GDM1 (cell line): ENCODE measurements at places on chromosomes 16 and 17.

- no peak for DNase-seq
Measured at GRCh38 chr17:81489012-81489997, 23.3 kb downstream of the ACTG1 start.

GRCh38 chr16:80573700-80574120, 32.9 kb downstream of the DYNLRB2 start:
- DNase-seq, result no peak

- DNase-seq, result no peak
Measured at GRCh38 chr16:74950511-74950910, 34.4 kb downstream of the WDR59 start.

DNA sequence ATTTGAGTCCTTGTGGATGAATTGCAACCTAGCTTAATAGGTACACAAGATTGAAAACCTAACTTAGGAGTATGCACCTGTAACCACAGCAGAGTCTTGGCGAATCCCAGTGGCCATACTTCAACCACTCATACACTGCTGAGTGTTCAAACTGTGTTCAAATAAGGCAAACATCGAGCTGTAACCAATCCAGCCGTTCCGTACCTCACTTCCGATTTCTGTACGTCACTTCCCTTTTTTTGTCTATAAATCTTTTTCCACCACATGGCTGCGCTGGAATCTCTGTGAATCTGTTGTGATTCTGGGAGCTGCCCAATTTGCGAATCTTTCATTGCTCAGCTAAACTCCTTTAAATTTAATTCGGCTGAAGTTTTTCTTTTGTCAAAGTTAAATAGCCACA, 190.6 kb downstream of the MAF start:
- no peak for DNase-seq

DNA sequence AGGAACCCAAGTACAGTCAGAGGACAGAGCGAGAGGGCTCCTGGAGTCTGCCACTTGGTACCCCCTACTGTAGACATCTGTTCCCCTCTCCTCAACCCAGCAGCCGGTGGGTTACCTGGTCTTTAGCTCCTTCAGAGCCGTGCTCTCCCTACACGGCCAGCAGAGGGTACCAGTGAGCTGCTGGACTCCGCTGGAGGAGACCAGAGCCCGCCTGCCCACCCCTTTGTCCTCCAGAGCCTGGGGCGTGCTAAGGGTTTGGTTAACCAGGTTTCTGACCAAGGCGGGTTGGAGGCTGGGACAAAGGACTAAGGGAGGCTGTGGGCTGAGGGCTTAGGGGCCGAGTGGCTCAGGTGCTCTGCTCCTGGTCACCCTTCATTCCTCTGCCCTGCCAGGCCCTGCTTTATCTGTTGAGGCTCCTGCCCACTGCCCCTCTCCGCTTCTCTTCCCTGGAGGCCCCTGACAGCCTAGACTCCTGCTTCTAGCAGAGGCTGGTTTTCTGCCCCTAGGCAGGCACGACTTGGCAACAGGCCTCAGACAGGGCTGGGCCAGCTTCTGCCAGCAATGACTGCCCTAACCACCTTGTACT, 2.7 kb upstream of the HSD11B2 start:
- DNase-seq, result no peak

DNA sequence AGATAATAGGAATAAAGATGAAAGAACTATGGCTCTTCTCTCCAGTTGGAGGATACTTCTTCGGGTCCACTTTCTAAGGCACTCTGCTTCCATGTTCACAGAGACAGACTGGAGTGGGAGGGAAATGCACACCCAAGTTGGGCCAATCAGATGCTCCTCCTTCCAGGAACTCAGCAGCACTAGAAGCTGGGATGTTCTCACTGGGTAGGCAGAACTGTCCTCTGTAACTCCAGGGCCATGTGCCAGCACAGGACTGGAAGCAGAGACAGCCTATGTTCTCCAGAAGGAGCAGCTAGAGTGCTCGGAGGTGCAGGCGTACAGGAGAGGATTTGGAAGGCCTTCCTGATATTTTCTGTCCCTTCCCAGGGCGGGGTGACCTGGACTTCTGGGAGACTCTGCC, 49.9 kb upstream of the SREBF1 start:
- DNase-seq, result no peak

- no peak for DNase-seq
Measured at GRCh38 chr16:6643080-6643686, 689.5 kb upstream of the RBFOX1 start.

DNA sequence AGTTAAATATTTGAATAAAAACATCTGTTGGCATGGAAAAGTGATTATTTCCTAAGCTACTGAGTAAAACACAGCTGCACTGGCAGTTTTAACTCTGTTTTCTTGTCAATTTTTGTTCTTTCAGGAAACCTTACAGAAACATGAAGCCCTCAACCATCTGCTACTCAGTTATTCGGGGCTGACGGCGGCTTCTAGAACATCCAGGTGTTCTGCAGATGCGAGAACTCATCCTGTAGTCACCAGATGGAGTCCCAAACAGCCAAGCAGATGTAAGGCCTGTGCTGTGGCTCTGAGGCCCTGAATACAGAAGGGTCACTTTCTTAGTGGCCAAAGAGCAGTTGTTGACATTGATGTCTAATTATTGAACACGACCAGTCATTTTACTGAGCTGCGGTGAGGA, 15.5 kb downstream of the ARSG start:
- DNase-seq, result no peak

DNA sequence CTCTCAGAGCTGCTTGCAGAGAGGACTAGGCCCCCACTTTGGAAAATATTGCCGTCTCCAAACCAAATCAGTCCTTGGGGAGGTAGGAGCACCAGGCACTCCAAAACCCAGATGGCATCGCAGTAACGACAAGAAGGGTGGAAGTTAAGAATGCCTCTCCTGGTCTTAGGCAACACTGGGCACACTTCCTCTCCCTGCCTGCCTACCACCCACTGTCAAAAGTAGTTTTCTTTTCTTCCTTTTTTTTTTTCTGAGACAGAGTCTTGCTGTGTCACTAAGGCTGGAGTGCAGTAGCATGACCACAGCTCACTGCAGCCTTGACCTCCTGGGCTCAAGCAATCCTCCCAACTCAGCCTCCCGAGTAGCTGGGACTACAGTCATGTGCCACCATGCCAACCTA, 47.2 kb downstream of the SRL start:
- peak; percentile 27 for DNase-seq

DNA sequence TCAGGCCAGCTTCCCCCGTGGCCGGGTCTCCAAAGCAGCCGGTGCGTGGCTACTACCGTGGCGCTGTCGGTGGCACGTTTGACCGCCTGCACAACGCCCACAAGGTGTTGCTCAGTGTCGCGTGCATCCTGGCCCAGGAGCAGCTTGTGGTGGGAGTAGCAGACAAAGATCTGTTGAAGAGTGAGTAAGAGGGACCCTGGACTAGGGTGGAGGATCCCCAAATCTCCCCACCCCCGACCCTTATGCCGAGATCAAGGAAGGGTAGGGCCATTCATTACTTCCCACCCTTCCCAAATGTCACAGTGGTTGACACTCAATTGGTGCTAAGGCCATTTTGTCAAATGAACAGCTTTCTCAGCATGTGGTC, 1.2 kb downstream of the COASY start:
- no peak for DNase-seq

DNA sequence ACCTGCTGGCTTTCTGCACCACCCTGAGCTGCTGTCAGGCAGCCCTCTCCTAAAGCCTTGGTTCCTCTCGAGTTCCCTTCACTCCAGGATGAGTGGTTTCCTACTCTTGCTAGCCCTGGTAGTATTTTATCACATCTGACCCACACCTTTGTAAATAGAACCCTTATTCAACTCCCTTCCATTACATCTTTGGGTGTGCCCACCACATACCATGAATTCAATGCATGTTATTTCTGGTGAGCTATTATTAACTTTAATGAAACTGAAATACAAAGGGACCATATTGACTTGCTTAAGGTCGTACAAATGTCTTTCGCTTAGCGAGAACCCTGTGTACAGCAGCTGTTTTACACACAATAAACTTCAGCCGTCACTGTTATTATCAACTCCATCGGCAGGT, 521.3 kb downstream of the GRIN2A start:
- DNase-seq, result no peak

- DNase-seq, result no peak
Measured at GRCh38 chr17:4195306-4195705, 52.3 kb downstream of the CYB5D2 start.

GRCh38 chr17:10103712-10104111, 94.7 kb downstream of the GAS7 start:
- DNase-seq, result no peak

DNA sequence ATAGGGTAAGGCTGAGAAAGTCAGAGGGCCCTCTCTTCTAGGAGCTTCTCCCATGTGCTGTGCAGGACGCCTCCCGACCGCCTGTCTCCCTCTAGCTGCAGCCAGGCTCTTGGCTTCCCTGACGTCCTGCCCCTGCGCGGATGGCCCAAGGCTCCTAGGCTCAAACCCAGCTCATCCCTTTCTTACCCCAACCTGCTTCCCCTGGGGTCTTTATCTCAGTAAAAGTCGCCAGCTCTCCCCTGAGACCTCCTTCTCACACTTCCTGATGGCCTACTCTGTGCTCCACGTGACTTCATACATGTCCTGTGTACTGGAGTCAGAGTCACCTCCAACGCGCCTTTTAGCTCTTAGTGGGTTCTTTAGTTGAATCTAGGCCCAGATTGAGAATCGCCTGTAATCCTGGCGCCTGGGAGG, 1.1 kb upstream of the ZNF747 start:
- peak; percentile 36 for DNase-seq

GRCh38 chr17:57785022-57785421, 39.9 kb upstream of the CCDC182 start:
- no peak for DNase-seq

DNA sequence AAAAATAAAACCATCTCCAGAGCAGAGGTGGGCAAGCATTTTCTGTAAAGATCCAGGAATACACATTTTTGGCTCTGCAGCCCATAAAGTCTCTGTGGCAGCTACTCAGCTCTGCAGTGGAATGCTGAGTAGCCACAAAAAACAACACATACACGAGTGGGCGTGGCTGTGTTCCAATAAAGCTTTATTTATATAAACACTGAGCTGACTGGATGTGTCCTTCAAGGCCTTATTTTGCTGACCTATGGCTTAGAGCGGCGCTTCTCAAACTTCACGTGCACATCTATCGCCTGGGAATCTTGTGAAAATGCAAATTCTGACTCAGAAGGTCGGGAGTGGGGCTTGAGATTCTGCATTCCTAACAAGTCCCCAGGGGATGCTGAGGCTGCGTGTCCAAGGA, 39.7 kb downstream of the XYLT1 start:
- no peak for DNase-seq

GRCh38 chr16:30980434-30980833, 4.6 kb upstream of the HSD3B7 start:
- no peak for DNase-seq

DNA sequence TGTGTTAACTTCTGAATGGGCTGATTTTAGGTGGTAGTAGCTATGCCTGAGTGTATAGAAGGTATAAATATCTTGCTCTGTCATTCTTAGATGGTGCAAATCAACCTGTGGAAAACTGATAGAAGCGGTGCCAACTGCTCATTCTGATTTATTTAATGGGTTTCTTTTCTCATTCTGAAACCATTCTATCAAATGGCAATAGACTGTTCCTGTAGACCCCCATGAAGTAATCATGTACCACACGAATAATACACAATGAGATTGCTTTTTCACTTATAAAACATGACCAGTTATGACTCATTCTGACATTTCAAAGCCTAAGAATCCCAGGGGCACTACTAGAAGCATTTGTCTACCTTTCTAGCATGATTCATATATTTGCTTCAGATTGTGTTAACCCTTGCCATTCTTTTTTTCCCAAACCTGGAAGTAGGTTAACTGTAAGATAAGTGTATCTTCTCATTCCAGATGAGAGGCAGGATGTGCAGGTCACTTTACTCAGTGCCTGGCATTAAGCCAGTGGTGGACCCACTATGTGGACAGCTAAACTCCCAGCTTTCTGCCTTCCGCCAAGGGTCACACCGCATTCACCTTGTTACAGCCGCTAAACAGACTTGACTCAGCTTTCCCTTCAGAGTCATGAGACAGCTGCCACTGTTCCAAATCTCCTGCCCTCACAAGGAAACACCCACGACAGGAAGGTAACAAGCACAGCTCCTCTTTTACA, 16.4 kb upstream of the SLC16A11 start:
- no peak for DNase-seq

DNA sequence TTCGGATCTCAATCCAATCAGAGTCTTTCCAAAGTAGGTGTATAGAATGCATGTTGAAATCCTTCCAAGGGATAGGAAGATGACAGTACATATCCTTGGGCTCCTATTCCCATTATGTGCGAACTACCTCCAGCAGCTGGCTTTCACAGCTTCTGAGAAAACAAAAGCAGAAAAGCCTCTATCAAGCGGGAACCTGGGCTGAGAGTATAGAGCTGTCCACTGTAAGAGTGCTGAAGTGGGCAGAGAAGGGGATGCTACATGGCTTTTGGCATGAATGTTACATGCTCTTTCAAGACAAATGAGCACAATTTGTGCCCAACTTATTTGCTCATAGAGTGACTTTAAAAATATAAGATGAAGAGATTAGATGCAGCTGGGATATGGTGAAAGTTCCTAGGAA, 993.5 kb downstream of the CDH8 start:
- DNase-seq, result no peak

DNA sequence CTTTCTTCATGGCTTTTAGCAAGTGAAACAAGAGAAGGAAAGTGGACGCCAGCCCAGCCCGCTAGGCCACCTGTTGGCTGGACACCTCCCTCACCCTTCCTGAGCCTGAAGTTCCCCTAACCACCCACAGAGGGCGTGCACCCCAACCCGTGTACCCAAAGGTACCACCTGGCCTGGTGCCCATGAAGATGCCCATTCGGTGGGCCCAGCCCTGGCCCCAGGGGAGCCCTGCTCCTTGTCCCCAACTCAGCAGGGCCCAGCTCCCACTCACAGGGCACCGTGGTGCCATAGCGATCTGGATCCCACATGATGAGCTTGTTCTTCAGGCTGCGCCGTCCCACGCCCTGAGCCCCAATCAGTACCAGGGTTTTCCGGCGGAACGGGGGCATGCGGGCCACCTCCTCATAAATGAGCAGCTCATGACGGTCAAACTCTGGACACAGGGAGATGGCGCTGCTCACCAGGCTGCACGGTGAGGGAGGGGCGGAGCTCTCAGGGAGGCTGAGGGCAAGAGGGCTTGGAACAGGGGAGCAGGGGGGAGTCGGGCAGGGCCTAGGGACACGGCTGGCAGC, 26.8 kb downstream of the MPP2 start:
- DNase-seq, result no peak

DNA sequence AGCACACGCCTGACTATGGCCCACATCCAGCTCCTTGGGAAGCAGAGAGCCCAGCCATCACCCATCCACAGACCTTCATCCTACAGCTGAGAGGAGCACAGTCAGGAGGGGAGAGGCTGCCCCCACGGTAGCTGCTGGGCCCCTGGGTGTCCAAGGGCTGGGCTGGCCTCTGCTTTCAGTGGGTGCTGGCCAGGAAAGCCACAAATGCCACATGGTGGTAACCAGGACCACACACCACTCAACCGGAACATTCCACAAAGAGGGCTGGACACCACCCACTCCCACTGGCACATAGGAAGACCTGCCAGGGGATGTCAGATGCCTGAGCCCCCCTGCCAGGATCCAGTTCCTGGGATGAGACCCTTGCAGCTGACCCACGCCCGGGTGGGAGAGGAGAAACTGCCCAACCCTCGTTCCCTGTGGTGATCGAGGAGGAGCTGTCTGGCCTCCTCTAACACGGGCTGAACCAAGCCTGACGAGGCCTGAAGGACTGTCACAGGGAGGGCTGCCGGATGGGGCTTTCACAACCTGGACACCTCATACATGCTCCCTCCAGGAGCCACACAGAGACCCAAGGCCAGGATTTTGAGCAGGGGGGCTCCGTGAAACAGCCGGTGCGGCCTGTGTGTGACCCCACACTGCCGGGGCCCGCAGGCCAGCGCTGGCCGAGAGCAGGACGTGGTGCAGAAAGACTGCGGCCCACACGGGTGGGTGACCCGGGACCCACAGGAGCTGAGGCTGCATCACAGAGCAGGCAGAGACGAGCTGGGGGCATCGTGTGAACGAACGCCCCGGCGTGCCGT, 30.7 kb downstream of the PIEZO1 start:
- no peak for DNase-seq
